ENCODE measurements at places on chromosomes 6 and 20. TPM values are rescaled to one million over a fixed set of nuclear protein-coding genes. Genes with fewer than 3 reads are reported as not detected.

DNA sequence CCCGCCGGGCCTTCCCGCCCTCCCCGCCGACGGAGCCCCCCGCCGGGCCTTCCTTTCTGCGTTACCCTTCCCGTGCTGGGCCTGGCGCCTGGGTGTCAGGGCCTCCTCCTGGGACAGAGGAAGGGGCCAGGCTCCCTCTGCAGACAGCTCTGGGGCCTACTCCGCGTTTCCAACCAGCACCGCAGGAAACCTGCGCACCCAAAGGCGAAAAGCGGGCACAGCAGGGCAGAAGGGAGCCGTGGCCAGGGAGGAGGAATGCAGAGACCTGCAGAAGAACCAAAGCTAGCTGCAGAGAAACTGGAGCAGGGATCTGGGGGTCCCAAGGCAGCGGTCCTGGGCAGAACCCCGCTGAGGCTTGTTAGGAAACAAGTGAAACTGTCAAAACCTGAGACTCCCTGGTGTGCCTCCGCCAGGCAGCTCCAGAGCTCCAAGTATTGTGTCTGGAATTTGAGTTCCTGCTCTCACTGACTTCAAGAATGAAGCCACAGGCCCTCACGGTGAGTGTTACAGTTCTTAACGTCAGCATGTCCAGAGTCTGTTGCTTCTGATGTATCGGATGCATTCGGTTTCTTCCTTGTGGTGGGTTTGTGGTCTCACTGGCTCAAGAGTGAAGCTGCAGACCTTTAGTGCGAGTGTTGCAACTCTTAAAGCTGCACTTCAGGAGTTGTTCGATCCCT is 33.3 kb downstream of the IRF4 start:
- no peak for DNase-seq

DNA sequence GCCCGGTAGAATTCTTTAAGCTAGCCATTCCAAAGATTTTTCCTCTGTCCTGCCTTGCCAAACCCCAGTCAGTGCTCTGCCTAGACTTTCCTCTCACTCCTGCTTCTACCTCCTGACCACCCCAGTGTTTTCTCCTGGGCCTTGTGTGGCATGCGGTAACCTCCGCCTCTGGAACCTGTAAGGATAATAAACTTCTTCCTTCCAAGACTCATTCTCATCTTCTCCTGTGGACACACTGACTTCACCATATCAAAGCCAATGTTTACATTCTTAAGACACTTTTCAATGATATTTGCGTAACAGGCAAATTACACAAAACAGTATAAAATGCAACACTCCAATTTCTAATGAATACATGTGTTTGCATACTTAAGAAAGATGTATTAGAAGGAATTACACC is 354.6 kb downstream of the RNF144B start:
- DNase-seq, result no peak

GRCh38 chr6:12164508-12164770 is 125.7 kb upstream of the EDN1 start:
- no peak for DNase-seq

RCAN2 gene
- total RNA-seq, result 1.9 TPM

GPSM3 gene
- 4.1 TPM for total RNA-seq
